ENCODE measurements at places on chromosomes 6 and 20.

GRCh38 chr6:120869397-120869796 lies 464.9 kb downstream of the TBC1D32 start:
- DNase-seq, result no peak

GRCh38 chr6:168371618-168371980 lies 52.0 kb upstream of the DACT2 start:
- no peak for DNase-seq

GRCh38 chr6:131854803-131855202 lies 47.0 kb downstream of the ENPP1 start:
- DNase-seq, result no peak

DNA sequence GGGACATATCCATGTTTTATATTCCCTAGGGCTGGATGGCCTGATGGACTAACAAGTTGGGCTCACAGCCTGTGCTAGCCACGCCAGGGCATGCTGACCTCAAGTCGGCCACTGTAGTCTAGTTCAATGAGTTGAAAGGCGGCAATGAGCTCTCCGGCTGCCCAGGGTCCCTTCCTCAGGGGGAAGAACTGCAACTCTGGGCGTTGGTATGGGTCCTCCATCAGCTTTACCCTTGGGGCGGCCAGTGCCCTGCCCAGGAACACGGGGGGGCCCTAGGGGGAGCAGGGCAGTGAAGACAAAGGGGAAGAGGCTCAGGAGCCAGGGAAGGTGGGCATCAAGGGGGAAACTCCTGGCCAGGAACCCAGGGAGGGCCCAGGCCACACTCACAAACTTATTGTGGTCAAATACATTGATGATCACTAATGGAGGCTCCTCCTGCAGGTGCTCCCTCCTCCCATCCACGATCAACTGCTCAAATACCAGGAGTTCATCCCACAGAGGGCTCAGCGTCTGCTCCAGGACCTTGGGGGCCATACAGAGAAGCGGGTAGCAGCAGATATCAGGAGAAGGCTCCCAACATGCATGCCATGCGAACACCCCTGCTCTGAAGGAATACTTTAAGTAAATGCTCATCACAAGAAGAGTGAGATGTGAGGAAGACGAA lies 32.8 kb upstream of the SPAG4 start:
- DNase-seq, result no peak

- DNase-seq, result no peak
Measured at GRCh38 chr20:26276554-26277210, 580.0 kb upstream of the ZNF337 start.

DNA sequence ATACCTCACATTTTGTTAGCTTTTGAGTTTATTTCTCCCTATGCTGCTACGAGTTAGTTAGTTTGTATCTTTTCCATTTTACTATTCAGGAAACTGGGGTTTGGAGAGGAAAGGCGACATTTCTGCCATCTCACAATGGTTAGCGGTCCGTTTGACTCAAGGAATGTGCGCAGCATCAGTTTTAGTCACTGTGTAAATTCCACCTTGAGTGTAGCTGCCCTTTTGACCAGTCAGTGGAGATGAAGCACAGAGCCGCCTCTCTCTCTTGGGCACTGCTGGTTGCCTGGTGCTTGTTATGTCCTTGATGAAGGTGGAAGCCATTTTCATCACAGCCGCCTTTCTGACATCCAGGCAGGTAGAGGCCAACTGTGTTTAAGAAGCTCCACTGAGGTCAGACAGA lies 185.5 kb downstream of the SCP2D1 start:
- no peak for DNase-seq

DNA sequence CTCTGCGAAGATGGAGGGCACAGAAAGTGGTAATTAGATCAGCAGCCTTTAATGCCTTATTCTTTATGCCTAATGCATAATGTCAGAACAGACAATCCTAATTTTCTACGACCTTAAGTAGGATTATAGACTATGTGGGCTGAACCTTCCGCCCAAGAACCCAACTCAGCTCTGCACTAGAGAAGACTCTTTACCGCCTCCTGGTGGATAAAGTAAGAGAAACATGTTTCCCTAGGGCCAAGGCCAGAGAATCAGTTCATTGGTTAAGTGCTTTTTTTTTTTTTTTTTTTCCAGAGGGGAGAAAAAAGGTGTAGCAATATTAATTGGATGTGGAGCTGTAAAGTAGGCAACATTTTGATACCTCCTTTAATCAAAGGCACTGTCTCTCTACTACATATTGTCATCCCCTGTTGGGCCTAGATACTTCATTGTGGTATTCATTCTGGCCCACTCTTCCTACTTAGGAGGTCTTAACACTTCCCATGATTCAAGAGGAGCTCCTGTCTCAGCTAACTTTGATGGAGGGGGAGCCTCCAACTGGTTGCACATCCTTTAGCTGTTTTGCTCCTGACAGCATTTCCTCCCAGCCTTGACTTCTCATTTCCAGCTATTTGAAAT lies 124.9 kb upstream of the NRN1 start:
- DNase-seq, result peak; percentile 58

DNA sequence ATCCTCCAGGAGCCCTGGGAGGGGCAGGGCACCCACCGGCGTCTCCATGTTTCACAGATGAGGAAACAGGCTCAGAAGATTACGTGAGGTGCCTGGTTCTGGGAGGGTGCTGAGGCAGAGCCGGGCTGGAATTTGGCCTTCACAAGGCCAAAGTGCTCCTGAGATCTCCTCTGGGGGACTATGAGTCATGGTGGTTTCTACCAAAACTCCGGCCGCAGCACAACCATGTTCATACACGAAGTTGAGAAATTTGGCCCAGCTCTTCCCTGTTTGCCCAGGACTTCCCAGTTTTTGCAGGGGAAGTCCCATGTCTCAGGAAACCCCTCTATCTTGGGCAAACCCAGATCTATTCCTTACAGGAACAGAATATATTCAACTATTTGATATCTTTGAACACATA lies 172.9 kb upstream of the CDYL start:
- DNase-seq, result peak; percentile 7

- DNase-seq, result no peak
Measured at GRCh38 chr6:82196161-82196560, 51.4 kb downstream of the IBTK start.

Measured in KBM-7 (cell line).